ENCODE measurements at places on chromosomes 2 and 18. TPM values are rescaled to one million over a fixed set of nuclear protein-coding genes. Genes with fewer than 3 reads are reported as not detected.

DNA sequence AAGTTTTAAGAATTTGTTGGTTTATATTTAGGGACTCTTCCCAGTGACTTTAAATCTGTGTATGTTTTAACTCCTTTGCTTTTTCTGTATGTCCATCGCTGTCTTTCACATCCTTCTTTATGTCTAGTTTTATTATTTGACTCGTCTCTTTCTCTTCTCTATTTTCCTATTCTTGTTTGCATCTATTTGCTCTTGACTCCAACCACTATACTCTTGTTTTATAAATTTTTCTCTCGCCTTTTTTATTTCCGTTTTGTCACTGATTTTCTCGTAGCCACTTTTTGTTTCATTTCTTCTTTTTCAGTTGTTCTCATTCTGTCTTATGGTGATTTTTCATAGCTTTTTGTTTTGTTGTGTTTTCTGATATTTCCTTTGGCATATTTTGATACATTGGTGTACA lies 170.5 kb upstream of the NETO1 start:
- no peak for DNase-seq

GCG gene
- total RNA-seq = not detected

WDR35 gene
- 4.3 TPM for total RNA-seq

GRCh38 chr2:241157841-241158545 lies 7.7 kb downstream of the PPP1R7 start:
- peaks cover 16% of the 10 kb centered on the region for H3K36me3 ChIP-seq
- peaks cover 17% of the 10 kb centered on the region for H3K4me1 ChIP-seq
- no peak overlapping the region for H3K27ac ChIP-seq

MAP2 gene
- total RNA-seq = 0.20 TPM

GRCh38 chr2:1814616-1815015 lies 70.3 kb upstream of the PXDN start:
- no peaks in the 10 kb centered on the region for H3K4me1 ChIP-seq
- H3K27ac ChIP-seq = no peak overlapping the region
- H3K4me3 ChIP-seq = no peak overlapping the region
- DNase-seq = no peak
- peaks cover 8% of the 10 kb centered on the region for H3K27me3 ChIP-seq
- H3K36me3 ChIP-seq = no peaks in the 10 kb centered on the region

- H3K27ac ChIP-seq = no peak overlapping the region
- H3K4me1 ChIP-seq = no peaks in the 10 kb centered on the region
Observed at GRCh38 chr2:128450211-128451024, 131.8 kb upstream of the HS6ST1 start.

VRK2 gene
- total RNA-seq = 14.7 TPM

GRCh38 chr2:16281451-16282335 lies 341.3 kb downstream of the MYCN start:
- no peaks in the 10 kb centered on the region for H3K4me1 ChIP-seq
- peaks cover 2% of the 10 kb centered on the region for H3K27me3 ChIP-seq
- no peaks in the 10 kb centered on the region for H3K36me3 ChIP-seq
- H3K27ac ChIP-seq = no peak overlapping the region
- H3K4me3 ChIP-seq = no peak overlapping the region

PLEK gene
- 1.1 TPM for total RNA-seq

DNA sequence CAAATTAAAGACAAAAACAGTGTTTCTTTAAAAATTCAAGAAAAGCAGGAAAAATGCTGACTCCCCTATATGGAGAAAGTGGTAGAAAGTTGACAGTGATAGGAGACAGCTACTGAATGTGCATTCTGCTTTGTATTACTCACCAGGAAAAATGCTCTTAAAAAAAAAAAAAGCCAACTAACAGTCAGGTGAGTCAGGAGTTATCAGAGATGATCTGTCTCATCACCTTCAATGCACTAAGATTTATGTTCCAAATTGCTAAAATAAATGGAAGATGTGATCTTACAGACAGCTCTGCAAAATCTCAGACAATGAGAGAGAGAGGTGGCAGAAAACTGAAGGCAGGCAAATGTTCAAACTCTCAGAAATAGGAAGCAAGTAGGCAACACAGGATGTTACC lies 47.6 kb upstream of the ZNF521 start:
- no peak overlapping the region for H3K4me3 ChIP-seq
- H3K36me3 ChIP-seq = no peaks in the 10 kb centered on the region
- H3K27ac ChIP-seq = no peak overlapping the region
- no peaks in the 10 kb centered on the region for H3K27me3 ChIP-seq
- H3K4me1 ChIP-seq = no peaks in the 10 kb centered on the region
- no peak for DNase-seq

GRCh38 chr2:145654746-145655145 lies 1134.8 kb upstream of the ZEB2 start:
- no peaks in the 10 kb centered on the region for H3K4me1 ChIP-seq
- no peaks in the 10 kb centered on the region for H3K27me3 ChIP-seq
- DNase-seq = no peak
- H3K36me3 ChIP-seq = no peaks in the 10 kb centered on the region
- H3K4me3 ChIP-seq = no peak overlapping the region
- no peak overlapping the region for H3K27ac ChIP-seq

- no peak overlapping the region for H3K27ac ChIP-seq
- no peak overlapping the region for H3K4me3 ChIP-seq
- H3K36me3 ChIP-seq = no peaks in the 10 kb centered on the region
- peaks cover 50% of the 10 kb centered on the region for H3K27me3 ChIP-seq
- peaks cover 3% of the 10 kb centered on the region for H3K4me1 ChIP-seq
Observed at GRCh38 chr2:118813111-118813510, 34.3 kb downstream of the EN1 start.

HOXD10 gene
- not detected for total RNA-seq

TSGA10 gene
- 8.9 TPM for total RNA-seq

SPDYA gene
- 2.0 TPM for total RNA-seq

DNA sequence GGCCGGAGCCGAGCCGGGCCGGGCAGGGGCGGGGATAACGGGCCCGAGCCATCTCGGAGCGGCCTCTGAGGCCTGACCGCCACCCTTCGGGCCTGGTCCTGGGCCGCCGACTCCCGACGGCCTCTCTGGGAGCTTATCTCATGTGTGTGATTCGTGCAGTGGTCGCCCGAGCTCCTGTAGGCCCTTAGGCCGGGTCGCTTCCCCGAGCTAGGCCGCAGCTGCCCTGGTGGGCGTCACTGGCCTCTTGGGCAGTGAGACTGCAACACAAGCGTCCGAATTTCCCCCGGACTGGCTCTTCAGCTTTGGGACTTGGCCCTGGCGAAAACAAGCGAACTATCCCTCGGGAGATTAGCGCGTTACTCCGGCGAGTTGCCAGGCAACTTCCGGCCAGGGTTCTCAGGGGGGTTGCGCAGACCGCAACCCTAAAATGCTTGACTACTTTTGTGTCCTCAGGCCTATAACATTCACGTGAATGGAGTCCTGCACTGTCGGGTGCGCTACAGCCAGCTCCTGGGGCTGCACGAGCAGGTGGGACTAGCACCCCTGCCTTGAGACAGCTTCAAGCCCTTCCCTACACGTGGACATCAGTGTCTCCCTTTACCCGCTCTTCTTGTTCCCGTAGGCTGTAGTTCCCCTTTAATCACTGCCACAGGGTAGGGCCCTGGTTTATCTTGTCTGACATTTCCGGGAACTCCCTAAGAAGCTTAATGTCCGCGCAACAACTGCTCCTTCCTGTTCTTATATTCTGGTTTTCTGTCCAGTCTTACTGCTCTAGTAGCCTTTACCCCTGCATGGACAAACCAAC lies 602 bp downstream of the SNX17 start:
- H3K27me3 ChIP-seq = no peaks in the 10 kb centered on the region
- peaks cover 26% of the 10 kb centered on the region for H3K36me3 ChIP-seq
- peak; percentile 43 for DNase-seq
- peaks cover 30% of the 10 kb centered on the region for H3K4me1 ChIP-seq
- peak overlapping the region; percentile 94 for H3K27ac ChIP-seq

- DNase-seq = no peak
- H3K27ac ChIP-seq = no peak overlapping the region
- peaks cover 2% of the 10 kb centered on the region for H3K27me3 ChIP-seq
- no peaks in the 10 kb centered on the region for H3K4me1 ChIP-seq
- H3K36me3 ChIP-seq = no peaks in the 10 kb centered on the region
Observed at GRCh38 chr2:155372969-155373368, 674.5 kb downstream of the KCNJ3 start.

COPS8 gene
- 69.2 TPM for total RNA-seq

GRCh38 chr2:84946204-84947009 lies 24.6 kb upstream of the KCMF1 start:
- H3K27me3 ChIP-seq = no peaks in the 10 kb centered on the region
- H3K4me1 ChIP-seq = peaks cover 49% of the 10 kb centered on the region
- H3K27ac ChIP-seq = peak overlapping the region; percentile 92
- peak; percentile 86 for DNase-seq

SRD5A2 gene
- total RNA-seq = not detected

DNA sequence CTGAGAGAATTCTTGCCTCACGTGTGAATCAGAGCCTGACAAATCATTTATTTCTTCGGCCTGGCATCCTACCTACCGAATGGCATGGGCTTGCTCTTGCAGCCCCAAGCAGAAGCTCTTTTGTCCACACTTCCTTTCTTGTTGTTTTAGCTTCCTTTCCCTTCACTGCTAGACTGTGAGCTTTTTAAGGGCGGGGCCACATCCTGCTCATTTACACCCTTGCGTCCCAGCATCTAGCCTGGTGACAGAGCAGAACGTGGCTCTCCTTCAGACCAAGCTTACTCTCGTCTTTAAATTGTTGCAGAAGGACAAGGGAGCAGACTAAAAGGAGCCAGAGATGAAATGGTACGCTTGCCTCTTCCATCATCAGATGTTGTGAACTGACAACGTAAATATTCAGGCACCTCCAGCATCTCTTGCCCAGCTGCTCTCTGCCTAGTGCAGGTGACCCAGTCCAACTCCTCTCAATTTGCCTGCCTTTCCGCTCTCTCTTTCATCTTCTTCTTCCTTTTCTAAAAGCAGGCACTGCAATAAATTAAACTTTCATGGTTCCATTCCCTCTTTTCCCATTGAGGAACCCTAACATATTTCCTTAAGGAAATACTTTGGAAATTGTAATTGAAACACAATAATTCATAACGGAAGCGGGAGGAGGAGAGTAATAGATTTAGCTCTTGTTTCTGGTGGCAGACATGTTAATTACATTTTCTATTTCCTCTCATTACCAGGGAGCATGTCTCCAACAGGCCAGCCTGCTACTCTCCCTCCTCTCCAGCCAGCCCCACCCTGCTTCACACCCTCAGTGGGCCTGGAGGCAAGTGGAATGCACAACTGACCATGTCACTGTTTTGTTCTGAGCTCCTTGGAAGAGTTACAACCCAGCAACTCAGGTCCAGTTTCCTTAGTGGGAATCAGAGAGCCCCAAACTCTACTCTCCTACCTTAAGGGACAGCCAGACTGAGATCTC lies 228.1 kb upstream of the TRIB2 start:
- H3K4me3 ChIP-seq = peak overlapping the region; percentile 26
- peaks cover 67% of the 10 kb centered on the region for H3K4me1 ChIP-seq
- H3K27me3 ChIP-seq = no peaks in the 10 kb centered on the region
- peak; percentile 78 for DNase-seq
- peaks cover 1% of the 10 kb centered on the region for H3K36me3 ChIP-seq

DNA sequence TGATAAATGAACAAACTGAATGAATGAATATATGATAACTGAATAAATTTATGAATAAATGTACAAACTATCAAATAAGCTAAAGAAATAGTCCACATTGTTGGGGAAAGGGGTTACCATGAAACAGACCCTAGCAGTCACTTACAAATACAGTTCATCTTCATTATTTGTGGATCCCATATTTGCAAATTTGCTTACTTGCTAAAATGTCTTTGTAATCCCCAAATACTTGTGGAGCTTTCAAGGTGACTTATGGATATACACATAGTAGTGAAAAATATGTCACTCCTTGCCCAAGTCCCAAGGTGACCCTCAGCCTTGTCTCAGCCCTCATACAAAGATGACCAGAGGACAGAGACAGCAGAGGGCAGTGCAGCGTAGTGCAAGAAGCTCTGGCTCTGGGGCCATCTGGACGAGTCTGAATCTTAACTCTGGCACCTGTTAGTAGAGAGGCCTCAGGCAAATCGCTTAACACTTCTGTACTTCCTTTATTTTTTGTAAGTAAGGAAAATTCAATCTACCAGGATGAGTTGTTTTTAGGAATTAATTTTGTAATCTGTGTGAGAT lies 3.1 kb downstream of the PAIP2B start:
- peak; percentile 35 for DNase-seq
- no peak overlapping the region for H3K4me3 ChIP-seq
- H3K4me1 ChIP-seq = peaks cover 19% of the 10 kb centered on the region
- no peaks in the 10 kb centered on the region for H3K27me3 ChIP-seq
- no peak overlapping the region for H3K27ac ChIP-seq
- no peaks in the 10 kb centered on the region for H3K36me3 ChIP-seq

ANKRD62 gene
- total RNA-seq = not detected

TMEM169 gene
- 0.57 TPM for total RNA-seq

DNA sequence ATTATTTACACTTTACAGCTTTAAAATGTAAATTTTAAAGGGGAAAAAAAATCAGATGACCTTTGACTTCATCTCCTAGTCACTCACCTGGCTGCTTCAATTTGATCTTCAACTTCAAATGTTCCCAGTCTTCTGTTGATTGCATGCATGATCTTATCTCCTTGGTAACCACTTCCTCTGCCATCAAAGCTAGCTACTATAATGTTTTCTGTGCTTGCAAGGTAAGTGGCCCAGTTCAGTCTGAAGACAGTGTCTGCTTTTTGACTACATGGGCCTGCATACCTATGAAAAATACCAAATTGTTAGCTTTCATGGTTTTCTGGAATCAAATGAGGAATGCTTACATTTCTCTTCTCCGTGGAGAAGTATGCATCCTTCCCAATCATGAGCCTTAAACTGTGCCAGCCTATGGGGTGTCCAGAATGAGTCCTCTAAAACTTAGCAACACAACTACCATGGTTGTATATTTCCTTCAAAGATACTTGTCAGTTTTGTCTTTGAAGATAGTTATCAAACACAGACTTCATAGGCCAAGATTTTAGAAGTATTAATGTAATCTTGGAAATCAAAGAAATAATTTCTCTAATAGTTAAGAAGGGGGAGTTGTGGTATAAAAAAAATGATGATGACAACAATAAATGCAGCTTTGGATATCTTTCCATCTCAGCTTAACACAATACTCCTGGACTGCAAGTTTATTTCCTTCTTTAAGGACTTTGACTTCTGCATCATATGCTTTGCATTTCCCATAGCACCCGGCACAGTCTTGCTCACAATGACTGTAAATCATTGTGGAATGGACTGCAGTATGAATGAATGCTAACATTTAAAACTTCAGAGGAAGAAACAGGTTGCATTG lies 62.1 kb downstream of the DPP4 start:
- peak overlapping the region; percentile 74 for H3K27ac ChIP-seq
- no peaks in the 10 kb centered on the region for H3K27me3 ChIP-seq
- no peak overlapping the region for H3K4me3 ChIP-seq

DNA sequence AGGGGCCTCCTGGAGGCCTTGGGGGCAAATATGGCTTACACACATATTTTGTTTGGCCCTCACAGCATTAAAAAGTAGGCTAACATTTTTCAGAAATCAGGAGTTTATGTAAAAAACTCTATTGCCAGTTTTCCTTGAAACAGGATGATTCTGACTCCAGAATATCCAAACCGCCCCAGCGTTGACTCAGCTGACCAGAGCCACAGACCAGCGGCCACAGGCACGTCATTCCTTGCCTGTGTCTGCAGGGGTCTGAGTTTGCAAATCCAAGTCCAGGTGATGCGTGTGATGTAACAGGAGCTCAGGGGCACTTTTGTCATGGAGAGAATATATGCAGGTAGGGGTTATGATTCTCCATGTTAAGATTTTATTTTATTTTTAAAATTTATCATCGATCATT lies 79.4 kb upstream of the ALKAL2 start:
- no peaks in the 10 kb centered on the region for H3K36me3 ChIP-seq
- H3K27ac ChIP-seq = no peak overlapping the region
- H3K4me3 ChIP-seq = no peak overlapping the region
- no peak for DNase-seq
